Thoracic aorta (tissue), 2 donors: ENCODE measurements at places on chromosomes 1 and 21. TPM values are rescaled to one million over a fixed set of nuclear protein-coding genes. Genes with fewer than 3 reads are reported as not detected.

Gene B3GALT6
- 15.5 TPM for total RNA-seq

Gene KCNQ4
- 11.5 TPM for total RNA-seq

DNA sequence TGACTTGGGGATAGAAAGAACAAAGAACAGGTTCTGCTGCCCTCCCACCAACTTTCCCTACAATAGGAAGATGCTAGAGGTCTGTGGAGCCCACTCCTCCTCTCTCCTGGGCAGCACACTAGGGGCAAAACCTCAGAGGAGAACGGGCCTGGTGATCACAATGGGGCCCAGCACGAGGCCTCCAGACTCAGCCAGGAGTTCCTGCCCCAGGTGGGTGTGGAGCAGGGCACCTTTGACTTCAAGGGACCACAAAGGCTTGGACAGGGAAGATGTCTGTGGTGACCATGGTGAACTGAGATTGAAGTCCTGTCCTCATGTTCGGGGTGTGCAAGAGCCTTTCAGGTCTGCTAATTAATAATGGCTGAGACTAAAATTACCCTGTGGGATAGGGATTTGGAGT is 88.8 kb downstream of the LAMC2 start:
- H3K27me3 ChIP-seq: no peaks in the 10 kb centered on the region
- H3K4me3 ChIP-seq: no peak overlapping the region
- DNase-seq: no peak

Gene FAM78B
- total RNA-seq: 0.56 TPM

GRCh38 chr1:207495801-207496792 is at the start of gene CR1:
TSS of gene CR1 (plus strand) at chr1:207496157. CDS start at chr1:207496268, 111 bp downstream.
- DNase-seq: no peak
- H3K4me1 ChIP-seq: no peaks in the 10 kb centered on the region
- H3K4me3 ChIP-seq: peak within 1 kb of the TSS; percentile 67
- no peak within 1 kb of the TSS for H3K27ac ChIP-seq

Gene MMP23B
- total RNA-seq: 201 TPM

GRCh38 chr1:74728736-74729135 is 4.1 kb downstream of the CRYZ start:
- no peak overlapping the region for H3K27ac ChIP-seq
- no peak for DNase-seq
- H3K4me1 ChIP-seq: peaks cover 18% of the 10 kb centered on the region
- no peaks in the 10 kb centered on the region for H3K27me3 ChIP-seq
- H3K36me3 ChIP-seq: peaks cover under 1% of the 10 kb centered on the region
- no peak overlapping the region for H3K4me3 ChIP-seq
